ENCODE measurements at places on chromosomes 2 and 18.

DNA sequence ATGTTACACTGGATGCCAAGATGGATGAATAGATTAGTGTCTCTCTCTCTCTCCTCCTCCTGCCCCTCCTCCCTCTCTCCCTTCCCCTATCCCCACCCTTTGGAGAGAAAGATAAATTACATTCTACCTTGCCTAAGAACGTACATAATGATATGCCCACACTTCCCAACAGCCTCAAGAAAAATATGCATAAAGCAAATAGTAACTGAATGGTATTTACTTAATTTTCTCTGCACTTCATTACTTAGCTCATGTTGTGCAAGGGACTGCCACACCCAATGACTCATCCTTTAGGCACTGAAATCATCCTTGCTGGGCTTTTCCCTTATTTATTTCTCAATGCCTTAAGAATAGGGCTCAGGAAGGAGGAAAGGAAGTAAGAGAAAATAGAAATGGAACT is 137.3 kb upstream of the PID1 start:
- DNase-seq: no peak

DNA sequence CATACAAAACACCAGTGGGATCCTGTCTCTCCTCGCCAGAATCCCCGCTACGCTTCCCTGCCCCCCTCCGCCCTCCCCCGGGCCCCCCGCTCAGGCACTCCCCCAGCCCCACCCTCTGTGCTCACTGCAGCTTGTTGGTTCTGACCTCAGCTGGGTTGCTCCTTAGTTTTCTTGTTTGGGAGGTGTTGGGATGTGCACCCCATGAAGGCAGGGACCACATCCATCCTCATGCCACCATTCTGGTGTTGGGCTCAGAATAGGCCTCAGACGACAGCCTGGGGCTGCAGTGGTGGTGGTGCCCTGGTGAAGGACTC is 4.6 kb downstream of the SNED1 start:
- no peak for DNase-seq

DNA sequence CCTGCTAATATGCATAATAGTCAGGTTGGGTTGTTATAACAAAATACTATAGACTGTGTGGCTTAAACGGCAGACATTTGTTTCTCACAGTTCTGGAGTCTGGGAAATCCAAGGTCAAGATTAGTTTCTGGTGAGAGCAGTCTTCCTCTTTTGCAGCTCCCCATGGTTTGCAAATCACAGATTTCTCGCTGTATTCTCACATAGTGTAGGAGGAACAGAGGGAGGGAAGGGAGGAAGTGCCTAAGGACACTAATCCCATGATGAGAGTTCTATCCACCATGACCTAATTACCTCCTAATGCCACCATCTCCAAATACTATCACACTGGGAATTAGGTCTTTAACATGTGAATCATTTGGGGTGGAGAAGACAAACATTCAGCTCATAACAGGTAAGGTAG is 20.1 kb upstream of the PTH2R start:
- no peak for DNase-seq

DNA sequence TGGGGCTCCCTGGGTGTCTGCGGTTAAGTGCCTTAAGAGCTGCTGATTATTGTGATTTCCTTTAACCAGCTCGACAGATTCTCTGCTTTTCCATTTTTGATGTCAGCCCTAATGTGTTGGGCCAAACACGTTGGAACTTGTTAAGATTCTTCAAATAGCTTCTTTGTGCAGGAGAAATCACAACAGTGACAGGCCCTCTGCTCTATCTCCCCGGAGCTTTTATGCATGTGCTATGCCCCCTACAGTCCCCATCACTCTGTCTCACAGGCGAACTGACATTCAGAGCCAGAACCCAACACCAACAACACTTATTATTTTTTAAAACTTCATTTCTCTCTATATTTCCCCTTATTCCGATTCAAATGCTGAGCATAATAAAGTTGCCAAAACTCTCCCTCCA is 371.7 kb upstream of the CELF4 start:
- DNase-seq: no peak

DNA sequence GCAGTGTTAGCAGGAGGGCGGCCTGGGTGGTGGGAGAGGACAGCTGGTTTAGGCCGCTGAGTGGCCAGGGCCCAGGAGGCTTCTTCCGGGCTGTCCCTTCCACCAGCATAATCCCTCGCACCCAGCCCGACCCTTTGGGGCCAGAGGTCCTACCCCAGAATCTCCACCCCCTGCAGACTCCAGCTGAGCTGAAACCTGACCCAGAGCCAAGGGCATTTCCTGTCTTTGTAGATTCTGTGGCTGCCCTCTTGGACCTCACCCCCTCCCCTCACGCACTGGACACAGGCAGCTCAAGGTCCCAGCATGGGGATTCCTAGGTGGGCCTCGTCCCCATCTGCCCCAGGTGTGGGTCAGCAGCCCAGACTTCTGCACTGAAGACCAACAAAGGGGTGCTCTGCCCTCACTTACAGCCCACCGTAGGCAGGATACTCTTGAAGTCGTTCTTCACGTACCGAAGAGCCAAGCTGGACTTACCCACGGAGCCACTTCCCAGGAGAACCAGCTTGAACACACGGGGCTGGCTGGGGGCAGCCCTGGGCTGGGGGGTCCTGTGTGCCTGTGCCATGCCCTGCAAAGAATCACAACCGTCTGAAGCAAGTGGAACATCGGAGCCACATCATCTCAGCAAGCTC is 4.8 kb downstream of the RAB17 start:
- no peak for DNase-seq

DNA sequence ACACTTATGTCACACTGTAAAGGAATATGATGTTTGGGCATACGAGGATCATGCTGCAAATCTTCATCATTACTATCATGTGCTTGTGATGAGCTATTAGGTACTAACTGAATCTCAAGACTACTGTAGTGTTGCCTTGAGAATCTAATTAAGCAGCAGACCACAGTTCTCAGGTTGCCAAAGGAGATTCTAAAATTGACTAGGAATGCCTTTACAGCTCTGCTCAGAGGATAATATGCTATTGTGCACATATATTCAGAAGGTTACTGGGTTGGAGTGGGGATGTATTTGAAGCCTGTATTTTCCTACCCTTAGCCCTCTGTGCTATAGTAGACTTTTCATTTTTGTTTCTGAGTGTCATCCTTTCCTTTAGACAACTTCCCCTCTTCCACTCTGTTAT is 175.1 kb downstream of the CDH19 start:
- DNase-seq: no peak

- no peak for DNase-seq
These were observed 23.7 kb downstream of the DDX1 start for GRCh38 chr2:15615301-15615920.

DNA sequence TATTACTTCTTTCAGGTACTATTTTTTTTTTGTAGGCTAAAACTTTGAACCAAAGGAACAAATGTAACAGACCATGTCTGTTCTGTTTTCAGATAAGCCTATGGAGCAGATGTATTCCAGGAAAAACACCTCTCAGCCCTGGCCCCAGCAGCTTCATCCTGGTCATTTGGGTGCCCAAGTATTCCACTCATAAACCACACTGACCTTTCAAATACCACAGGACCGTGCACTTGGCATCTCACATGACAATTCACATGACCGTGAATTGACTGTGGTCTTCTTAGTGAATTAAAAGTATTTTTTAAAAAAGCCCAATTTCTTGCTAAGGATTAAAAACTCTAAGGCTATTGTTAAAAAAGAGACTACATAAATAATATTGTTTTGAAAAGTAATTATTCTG is 50.2 kb downstream of the SMIM21 start:
- no peak for DNase-seq
